ENCODE measurements at places on chromosomes 2 and 18.

DNA sequence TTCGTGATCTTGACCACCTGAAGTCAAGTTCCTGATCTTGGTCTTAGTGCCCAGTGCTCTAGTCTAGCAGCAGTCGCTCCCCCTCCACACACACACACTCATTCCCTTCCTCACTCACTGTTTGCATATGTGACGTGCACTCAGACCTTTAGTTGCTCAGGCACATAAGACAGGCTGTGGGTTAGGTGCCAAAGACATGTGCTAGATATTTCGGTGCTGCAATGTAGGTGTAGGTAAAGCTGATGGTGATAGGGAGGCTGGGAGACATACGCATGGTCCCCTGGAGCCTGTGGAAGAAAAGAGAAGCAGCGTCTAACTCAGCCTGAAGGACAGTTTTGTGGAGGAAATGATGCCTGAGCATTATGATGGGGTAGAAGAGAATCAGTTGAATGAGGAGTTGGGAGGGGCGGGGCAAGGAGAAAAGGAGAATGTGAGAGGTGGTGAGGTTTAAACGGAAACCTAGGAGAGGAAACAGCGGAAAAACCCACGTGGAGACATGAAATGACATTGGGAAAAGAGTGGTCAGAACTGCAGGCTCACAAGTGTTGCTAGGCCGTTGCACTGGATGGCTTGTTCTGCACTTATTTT lies 3.8 kb downstream of the TTC39C start:
- no peak for DNase-seq

DNA sequence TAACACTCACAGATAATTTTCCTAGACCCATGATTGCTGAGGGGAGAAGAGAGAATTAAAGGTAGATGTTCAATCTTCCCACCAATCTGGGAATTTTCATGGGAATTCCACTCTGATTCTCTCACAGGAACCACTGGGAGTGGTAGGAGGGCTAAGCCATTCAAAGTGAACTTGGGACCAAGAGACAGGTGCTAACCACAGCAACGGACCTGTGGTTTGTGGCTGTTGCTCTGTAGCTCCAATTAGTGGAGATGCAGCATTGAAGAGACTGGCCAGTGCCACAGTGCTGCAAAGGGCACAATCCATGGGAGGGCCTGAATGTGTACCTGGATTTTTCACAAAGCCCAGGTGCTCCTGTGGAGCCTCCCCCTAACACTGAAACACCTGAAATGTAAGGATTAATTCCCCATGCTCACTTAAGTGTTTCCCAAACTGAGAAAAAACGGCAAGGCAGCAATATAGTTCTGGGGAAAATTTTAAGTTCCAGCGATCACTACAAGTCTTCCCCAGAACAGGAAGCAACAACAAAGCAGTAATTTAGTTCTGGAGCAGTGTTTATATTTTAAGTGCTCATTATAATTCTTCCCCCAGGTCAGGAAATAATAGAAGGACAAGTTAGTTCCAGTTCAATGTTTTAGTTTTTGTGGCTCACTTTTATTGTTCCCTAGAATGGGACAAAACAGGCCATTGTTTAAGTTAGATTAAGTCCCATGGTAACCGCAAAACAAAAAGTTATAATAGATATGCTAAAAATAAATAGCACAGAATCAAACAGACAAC lies 1045.8 kb downstream of the CNTNAP5 start:
- DNase-seq, result no peak

- no peak for DNase-seq
Observed at GRCh38 chr2:109494351-109494750, 119.4 kb downstream of the SEPTIN10 start.

DNA sequence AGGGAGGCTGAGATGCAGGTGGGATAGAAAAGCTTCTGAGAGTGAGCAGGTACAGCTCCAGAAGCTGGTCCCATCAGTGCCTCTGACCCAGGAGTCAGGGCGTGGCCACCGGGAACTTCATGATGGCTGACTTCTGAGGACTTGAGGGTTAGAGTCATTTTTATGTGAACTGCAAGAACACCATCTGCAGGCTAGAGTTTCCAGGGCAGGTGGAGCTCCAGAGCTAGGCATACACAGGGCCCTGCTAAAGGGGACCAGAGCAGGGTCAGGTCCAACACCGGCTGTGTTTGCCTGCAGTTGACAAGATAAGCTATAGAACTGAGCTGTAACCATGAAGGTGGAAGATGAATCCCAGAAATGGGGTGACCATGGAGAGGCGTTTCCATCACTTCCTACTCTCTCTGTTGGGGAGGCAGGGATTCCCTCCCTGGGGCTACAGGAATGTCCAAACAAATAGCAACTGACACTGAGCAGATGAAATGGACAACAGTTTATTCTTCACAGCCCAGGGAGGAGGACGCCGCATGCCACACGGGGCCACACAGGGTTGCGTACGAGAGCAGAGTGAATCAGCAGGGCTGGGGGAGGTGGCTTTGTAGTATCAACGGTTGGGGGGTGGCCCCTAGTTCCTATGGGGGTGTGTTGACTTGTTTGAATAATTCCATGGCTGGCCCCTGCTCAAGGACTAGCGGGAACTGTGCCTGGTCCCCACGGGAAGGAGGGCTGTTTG lies 77.6 kb upstream of the ZNF516 start:
- DNase-seq, result no peak

- DNase-seq, result no peak
Observed at GRCh38 chr2:136443661-136444060, 321.7 kb upstream of the THSD7B start.

- peak; percentile 58 for DNase-seq
Observed at GRCh38 chr2:9263428-9263827, 56.8 kb downstream of the ASAP2 start.

DNA sequence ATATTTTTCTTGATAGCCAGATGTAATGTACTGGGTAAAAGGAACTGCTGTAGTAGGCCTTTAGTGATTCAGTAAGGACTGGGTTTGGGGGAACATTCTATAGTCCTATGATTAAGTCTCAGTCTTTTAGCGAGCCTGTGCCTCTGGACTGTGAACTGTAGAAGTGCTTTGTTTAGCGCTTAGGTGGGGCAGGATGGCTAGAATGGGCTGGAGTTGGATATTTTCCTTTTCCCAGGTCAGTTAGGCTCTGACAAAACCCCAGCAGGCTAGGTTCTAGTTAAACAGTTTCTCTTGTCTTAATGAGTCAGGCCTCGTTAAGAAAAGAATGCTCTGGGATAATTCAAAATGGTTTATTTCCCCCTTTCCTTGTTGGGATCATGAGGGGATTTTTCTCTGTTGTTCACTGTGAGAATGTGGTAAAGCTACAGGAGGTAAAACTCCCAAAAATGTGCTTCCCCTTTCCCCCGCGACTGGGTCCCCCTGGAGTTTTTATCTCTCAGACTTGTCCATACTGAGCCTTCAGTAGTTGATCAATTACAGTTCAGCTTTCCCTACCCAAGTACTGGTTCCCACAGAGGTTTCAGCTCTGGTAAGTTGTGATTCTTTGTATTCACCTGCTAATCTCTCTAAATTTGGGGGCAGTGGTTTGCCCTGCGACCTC lies 31.5 kb downstream of the EHBP1 start:
- DNase-seq, result no peak

- no peak for DNase-seq
Observed at GRCh38 chr2:46970334-46971288, 55.0 kb upstream of the MCFD2 start.

DNA sequence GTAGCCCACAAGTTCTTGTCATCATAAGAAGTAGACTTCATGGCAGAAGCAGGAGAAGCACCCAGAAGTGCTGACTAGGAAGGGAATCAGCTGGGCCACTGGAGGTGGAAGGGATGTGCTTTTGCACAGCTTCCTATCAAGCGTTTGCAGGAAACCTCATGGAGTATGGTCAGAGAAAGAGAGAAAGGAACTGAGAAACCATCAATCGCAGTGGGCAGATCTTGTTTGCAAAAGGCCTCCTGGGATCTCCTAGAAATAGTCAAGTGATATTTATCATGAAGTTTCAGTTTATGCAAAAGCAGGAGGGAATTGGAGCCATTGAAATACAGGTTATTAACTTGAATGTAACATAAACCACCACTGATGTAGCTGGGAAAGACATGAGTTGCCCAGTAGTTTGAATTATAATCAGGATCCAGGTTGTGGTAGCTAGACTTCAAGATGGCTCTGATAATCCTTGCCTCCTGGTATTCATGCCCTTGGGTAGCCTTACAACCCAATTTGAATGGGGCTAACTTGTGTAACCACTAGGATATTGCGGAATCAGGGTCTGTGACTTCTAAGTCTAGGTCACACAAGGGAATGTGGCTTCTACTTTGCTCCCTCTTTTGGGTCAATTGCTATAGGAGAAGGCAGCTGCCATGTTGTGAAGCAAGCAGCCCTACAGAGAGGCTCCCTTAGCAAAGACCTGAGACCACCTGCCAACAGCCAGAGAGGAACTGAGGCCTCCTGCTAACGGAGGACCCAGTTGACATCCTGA lies 69.8 kb upstream of the TCF4 start:
- DNase-seq, result no peak

DNA sequence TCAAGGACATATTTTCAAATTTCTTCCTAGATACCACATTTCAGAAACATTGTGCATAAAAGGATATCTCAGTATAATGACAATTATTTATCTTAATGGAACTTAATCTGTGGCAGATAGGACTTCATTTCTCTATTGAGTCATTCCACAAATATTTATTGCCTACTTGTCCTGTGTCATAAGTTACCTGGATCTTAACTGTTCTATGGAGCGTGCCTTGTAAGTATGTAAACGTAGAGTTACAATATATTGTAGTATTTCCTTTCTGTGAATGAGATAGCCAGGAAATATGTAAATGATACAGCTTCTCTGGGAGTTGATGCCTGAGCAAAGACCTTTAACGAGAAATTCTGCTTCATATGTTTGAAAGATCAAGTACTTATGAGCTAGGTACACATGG lies 2.5 kb downstream of the AGFG1 start:
- no peak for DNase-seq

DNA sequence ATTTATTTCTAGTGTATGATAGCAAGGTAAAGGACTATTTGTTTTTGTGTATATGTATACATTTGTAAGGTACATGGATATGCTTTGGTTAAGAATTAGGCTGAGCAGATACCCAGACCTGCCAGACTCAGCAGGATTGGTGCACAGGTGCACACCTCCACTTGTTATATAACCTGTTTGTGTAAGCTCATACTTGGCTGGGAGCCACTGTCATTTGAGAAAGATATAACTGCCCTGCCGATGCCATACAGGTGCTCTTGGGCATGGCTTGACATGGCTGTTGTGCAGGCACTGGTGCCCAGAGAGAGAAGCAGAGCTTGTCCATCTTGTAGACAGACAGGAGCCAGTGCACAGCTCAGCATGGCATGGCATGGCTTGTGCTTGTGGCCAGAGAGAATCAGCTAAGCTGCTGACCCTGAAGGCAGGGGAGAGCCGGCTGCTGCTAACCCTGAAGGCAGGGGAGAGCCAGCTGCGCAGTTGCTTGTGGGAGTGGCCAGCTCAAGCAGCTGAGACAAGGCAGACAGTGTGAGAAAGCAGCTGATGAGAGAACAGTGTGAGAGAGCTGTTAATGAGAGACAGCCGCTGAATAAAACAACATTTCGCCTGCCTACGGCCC lies 136.5 kb downstream of the RNF144A start:
- peak; percentile 42 for DNase-seq

DNA sequence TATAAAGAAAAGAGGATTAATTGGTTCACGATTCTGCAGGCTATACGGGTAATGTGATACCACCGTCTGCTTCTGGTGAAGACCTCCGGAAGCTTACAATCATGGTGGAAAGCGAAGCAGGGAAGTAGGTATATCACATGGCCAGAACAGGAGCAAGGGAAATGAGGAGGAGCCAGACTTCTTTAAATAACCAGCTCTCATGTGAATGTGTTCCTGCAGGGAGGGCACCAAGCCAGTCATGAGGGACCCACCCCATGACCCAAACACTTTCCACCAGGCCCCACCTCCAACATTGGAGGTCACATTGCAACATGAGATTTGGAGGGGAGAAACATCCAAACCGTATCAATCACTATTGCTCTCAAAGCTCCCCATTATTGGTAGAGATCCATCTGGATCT lies 61.8 kb downstream of the EFEMP1 start:
- DNase-seq, result no peak

- no peak for DNase-seq
Observed at GRCh38 chr2:80568011-80568410, 263.5 kb upstream of the LRRTM1 start.

DNA sequence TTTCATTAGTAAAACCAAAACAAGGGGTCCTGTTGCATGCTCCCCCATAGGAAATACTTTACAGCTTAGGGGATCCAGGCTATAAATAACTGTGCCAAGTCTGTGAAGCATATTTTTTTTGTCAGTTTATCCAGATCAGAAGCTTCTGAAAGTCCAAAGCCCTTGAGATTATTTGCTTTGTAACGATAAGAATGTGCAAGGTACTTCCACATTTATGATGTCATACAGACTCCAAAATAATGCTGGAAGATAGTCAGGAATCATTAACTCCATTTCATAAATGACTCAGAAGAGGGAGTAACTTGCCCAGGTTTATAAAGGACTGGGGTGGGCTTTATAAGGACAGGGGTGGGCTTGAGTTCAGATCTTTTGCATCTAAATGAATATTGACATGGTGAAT lies 29.3 kb downstream of the RDH14 start:
- DNase-seq, result no peak

- DNase-seq, result no peak
Observed at GRCh38 chr2:222883420-222883819, 22.6 kb downstream of the ACSL3 start.

DNA sequence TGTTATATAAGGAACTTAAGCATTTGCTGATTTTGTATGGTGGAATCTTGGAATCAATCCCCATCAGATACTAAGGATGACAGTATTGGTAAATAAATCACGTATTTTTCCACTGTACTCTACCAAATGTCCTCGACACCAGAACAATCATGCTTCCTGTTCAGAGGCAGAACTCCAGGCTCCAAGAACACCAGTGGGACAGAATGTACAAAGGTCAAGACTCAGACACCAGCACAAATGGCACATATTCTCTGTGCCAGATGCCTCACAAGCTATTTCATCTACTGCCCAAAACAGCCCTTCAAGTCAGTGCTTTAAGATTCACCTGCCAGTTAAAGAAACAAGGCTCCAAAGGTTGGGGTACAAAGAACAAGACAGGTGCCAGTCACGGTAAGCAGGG lies 420.5 kb downstream of the STK39 start:
- DNase-seq, result no peak

GRCh38 chr18:61859113-61859512 lies 33.7 kb downstream of the RNF152 start:
- DNase-seq, result no peak

DNA sequence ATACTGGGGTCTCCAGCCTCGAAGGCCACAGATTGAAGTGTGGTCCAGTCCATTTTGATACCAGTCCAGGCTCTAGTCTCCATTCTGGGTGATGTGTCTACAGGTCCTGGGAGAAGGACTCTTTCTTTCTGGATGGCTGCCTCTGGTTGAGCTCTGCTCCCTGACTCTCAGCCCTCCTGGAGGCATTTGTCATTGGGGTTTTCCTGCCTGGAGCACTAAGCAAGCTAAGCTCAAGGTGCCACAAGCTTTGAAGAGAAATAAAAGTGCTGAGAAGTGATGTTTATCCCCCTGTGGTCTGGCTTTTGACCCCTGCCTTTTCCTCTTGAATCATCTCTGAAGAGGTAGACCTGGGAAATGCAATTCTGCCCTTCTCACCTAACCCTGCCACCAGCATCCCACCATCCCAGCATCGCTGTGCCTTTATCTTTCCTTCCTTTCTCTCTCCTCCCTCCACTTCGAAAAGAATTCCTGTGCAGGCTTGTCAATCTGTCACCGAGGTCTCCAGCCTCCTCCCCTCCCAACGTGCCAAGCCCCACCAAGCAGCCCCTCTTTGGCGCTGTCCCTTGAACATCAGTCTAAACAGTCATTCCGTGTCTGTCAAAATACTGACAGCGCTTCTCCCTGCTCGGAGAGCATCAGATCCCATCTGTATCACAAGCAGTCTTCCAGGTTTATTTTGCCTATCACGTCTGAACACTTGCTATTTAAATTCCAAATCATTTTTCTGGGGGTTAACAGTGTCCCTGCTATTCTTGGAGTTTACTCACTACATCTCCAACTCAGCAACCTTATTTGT lies 334.6 kb upstream of the SLC14A2 start:
- DNase-seq, result no peak
